ENCODE measurements at places on chromosomes 2 and 18.

- no peak for DNase-seq
Observed at GRCh38 chr2:3114406-3115185, 263.0 kb downstream of the EIPR1 start.

- no peak for DNase-seq
Observed at GRCh38 chr18:52570975-52571374, 231.0 kb downstream of the DCC start.

- no peak for DNase-seq
Observed at GRCh38 chr2:84906108-84906899, 848 bp downstream of the TMSB10 start.

- DNase-seq: no peak
Observed at GRCh38 chr18:8726963-8727705, 21.8 kb downstream of the MTCL1 start.

- DNase-seq: no peak
Observed at GRCh38 chr2:54714996-54715395, 8.5 kb upstream of the EML6 start.

DNA sequence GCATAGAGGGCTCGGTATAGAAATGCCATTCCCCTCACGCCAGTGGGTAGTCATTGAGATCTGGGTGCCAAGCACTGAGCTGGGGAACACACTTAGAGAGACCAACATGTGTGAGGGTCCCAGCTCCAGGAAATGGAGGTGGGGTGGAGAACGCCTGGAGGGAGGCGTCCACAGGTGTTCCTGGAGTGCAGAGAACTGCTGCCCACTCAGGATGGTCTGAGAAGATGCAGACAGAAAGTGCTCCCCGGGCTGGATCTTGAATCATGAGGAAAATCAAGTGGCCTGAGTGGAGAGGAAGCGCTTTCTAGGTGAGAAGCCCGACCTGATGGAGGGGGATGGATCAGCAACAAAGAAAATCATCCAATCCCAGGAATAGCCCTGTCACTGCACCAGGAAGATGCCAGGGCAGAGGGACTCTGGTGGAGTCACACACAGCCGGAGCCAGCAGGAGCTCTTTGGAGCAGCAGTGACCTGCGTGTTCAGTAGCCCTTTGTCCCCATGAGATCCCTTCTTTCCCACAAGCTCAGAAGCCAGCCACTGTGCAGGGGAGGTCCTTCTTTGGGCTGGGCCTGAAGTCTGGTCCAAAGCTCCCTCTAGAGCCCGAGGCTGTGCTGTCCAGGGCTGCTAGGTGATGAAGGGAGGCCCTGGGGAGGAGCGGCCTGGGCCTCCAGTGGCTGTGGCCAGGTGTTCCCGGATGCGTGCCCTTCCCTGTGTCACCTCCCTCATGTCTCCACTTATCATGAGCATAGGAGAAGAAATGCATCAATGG is 112.3 kb downstream of the RNF144A start:
- no peak for DNase-seq

DNA sequence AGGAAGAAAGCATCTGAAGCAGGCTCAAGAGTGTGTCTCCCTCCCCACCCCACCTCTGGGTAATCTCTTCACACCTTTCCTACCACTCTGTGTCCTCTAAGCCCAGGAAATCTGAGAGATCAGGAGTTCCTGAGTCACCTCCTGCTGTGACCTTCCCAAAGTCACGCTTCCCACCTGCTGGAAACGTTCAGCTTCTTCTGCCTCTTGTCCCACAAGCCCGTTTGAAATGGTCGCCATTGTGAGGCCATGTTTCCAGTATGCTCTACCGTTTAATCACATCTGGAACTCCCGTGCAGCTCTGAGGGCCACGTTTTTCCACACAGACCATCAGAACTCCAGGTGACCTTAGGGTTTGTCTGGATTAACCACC is 25.9 kb downstream of the GREB1 start:
- DNase-seq: no peak

DNA sequence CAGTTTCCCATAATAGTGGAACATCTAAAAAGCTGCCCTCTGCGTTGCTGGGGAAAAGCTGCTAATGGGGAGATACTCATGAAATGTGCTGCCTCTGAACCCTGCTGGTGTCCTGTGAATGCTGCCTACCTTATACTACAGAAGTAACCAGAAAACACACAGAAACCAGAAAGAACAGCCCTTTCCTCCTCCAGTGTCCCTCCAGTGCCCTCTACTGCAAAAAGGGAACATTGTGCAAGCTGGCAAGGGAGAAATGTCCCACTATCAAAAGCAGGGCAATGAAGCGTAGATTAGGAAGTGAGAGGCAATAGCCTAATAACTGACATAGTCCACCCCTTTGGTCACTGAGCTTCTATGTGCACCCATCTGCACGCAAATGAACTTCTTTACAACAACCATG is 162.7 kb upstream of the ETAA1 start:
- no peak for DNase-seq

DNA sequence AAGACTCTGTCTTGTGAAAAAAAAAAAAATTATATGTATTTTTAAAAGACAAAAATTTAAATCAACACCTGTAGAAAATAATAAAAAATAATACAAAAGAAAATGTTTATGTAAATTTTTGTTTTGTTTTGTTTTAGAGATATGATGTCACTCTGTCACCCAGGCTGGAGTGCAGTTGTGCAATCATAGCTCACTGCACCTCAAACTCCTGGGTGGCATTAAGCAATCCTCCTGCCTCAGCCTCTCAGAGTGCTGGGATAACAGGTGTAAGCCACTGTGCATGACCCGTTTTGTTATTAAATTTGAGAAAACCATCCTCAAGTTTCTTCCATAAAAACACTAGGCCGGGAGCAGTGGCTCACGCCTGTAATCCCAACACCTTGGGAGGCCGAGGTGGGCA is 56.2 kb upstream of the B3GNT7 start:
- DNase-seq: no peak

DNA sequence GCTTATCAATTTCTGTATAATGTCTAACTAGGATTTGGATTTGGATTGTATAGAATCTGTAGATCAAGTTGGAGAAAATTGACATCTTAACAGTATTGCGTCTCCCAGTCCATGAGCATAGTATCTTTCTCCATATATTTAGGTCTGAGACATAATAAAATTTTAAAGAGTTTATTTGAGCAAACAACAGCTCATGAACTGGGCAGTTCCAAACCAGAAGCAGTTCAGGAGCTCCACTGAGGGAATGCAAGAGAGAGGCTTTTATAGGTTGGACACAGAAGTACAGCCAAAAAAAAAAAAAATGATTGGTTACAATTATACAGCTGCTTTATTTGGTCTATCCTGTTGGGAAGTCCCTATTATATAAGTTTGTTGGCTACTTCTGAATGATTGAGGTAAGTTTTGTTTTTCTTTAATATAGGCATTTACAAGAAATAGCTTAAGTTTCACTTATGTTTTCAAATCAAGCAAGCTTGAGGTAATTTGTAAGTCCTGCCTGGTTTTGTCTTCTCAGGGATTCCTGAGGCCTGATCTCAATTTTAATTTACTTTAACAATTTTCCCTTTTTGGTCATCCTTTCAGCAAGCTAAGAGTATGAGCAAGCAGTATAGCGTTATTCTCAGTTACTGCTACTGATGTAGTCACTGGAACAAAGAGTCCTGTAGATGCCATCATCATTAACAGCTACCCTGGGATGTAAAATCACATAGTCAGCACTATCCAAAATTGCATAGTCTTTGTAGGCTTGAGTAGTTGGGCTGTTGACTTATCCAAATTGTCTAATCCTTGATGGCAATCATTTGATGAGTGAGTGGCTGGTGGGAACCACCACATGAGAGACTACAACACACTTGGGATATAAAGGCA is 27.5 kb upstream of the RUFY4 start:
- no peak for DNase-seq

GRCh38 chr2:102144128-102144527 is 1.6 kb downstream of the IL1R1 start:
- no peak for DNase-seq

GRCh38 chr2:1591461-1591770 is 152.9 kb downstream of the PXDN start:
- DNase-seq: no peak

DNA sequence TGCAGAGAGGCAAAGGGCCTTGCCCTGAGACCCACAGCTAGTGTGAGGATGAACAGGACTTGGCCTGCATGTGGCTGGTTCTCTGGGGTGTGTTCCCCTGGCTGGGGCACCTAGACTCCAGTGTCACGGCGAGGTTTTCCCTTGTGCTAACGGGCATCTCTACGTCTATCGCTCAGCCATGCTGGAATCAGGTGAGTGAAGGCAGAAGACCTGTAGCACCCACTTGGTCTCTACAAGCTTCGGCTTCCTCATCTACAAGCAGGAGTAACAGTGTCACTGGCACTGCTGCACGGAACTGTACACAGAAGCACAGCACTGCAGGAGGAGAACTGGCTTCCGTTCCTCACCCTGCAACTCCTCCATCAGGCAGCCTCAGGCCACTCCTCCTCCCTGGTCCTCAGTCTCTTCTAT is 30.6 kb downstream of the HS1BP3 start:
- no peak for DNase-seq

DNA sequence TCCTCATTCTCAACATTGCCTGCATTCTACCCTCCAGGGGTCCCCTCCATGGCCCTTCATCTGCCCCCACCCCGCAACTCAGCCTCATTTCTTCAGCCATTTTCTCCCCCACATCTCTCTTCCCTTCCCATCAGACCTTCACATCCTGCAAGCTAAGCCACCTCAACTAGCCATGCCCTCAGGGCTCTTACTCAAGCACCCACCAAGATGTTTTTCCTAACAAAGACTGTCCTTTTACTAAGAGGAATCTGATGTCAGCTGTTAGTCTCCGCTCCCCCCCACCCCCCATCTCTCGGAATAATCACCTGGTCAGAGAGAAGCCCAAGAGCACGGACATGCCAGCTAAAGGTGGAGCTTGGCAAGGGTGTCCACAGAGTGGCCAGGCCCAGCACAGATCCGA is 4.7 kb upstream of the CAPN10 start:
- DNase-seq: no peak

- no peak for DNase-seq
Observed at GRCh38 chr2:177393203-177393755, 706 bp downstream of the AGPS start.

GRCh38 chr2:37637190-37637860 is 34.1 kb downstream of the CDC42EP3 start:
- DNase-seq: no peak

DNA sequence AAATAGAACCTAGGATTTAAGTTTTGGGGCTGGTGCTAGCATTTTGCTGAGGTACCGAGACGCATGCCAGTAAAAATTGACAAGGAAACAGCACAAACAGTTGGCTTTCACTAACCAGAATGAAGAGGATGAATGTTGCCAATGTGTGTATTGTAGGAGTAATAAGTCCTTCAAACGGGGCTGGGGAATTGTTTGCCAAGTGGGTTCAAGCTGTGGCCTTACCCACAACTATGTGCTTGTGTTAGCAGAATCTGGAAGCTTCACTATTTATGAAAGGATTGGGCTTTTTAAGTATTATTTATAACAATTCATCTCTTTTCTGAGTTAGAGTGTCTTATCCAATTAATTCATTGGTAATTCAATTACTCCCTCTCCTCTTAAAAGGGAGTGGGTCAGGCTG is 15.0 kb upstream of the KIF5C start:
- no peak for DNase-seq
